CD4-positive, alpha-beta T cell treated with Interferon gamma for 1 hour (primary cell): ENCODE measurements at places on chromosomes 1 and 21.

DNA sequence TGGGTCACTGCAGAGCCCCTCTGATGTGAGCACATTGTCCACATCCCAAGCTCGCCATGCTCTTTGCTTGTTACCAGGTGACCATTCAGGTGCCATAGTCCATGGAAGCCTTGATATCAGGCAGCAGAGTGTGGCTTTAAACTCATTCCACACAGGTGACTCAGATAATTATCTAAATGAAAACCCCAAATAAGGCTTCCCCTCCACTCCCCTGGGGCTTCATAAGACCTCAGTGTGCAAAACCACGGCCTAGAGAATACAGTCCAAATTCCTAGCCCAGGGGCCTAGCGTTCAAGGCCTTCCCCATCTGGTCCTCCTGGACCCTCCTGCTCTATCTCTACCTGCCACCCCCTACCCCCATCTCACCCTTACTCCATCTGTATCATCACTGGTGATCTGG lies 97.1 kb downstream of the ARHGEF10L start:
- no peak for DNase-seq

DNA sequence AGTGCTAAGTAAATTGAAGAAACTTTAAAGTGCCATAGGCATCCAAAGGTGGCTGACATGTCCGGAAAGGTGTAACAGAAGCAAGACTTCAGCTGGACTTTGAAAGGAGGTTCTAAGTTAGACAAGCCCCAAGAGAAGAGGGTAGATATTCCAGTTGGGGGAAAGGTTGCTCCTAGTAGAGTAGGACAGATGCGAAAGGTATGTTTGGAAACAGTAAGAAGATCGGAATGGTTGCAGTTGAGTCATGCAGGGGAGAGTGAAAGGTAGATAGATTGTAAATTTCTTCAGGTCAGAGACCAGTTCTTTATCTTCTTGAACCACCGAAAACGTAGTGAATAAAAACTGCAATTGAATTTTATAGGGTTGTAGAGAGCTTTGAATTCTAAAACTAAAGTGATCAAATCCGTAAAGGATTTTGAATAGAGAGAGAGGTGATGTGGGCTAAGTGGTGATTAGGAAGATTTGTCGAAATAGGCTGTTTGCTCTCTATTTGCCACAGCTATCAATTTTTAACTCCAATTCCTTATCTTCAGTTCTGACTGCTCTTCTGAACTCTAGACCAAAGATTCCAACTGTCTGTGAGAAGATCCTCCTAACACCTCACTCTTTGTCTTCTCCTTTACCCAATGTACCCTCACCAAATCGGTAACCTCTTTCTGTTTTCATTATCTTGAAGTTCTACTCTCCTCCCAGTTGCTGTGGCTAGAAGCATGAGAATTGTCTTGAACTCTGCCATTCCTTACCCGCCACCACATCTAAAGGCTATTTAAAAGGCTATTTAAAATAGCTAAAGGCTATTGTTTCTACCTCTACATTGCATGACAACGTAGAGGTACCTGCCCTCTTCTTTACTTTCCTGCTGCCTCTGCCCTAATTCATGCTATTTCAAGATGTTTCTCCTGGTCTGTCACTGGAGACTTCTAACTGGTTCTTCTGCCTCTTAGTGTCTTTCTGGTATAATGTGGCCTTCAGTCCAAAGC lies 16.7 kb downstream of the MACF1 start:
- no peak for DNase-seq

GRCh38 chr1:211731456-211732292 lies 56.3 kb upstream of the NEK2 start:
- DNase-seq = no peak

GRCh38 chr1:31872658-31873636 lies 57.1 kb upstream of the SPOCD1 start:
- DNase-seq = peak; percentile 11

DNA sequence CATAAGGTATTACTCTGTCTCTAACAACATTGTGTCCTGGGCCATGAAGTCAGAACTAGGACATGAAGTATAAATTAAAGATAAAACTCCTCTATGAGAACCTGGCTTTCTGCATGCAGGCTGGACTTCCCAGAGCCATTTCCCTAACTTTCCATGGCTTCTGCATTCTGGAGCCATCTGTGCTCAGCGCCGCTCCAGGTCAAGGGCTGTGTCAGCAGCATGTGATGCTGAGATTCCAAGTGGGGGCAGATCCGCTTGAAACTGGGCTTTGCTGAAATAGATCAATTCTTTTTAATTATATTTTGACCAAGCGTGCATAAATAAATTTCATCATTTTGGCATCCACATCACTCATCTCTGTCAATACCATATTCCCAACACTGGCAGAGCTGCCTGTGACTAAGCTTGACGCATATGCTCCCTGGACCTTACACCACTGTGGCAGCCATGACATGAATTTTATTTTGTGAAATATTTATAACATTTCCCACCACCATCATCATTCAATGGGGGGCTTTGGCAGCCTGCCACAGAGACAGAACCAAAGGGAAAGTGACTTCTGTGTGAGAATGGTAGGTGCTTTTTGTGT lies 110.4 kb upstream of the KCNK1 start:
- no peak for DNase-seq
